Activated naive CD4-positive, alpha-beta T cell (primary cell): ENCODE measurements at places on chromosomes 11 and 22.
A peak's percentile ranks its signal among the peaks of the same experiment; 100 is the strongest.

DNA sequence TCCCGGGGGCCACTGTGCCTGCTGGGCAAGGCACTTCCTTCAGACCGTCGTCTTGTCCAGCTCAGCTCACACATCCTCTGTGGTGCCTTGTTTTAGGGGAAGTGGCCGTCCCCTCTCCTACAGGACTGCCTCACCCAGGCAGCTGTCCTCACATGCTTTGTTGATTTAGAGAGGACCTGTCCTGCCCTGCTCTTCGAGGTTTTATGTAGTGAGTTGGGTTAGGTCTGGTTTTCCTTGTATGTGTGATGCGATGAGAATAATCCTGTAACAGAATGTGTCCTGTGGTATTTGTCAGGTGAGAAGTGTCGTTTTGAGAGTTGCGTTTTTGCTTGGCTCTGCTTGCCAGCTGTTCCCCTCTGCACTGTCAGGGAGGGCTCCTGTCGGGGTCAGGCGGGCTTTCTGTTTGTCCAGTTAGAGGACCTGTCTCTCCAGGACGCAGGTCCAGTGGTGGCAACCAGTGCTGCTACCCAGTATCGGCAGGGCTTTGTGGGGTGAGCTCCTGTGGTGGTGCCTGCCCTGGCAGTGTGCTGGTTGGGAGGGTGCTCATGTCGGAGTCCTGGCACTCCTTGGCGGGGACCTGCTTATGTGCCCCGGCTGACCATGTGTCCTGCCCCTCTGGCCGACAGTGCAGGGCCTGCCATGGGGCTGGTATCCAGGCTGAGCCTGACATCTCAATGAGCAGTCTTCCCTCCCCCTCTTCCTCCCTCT, 41.3 kb downstream of the MUC6 start:
- no peak for DNase-seq

- no peak for DNase-seq
Observed at GRCh38 chr11:111299101-111300026, 1.0 kb downstream of the POU2AF3 start.

GRCh38 chr11:94602430-94603372, 35.5 kb downstream of the PIWIL4 start:
- DNase-seq: no peak

GRCh38 chr11:45532546-45532945, 132.9 kb downstream of the CHST1 start:
- DNase-seq: no peak

GRCh38 chr11:46246521-46246920, 30.9 kb upstream of the CREB3L1 start:
- DNase-seq: no peak

GRCh38 chr22:45332001-45332400, 22.3 kb downstream of the FAM118A start:
- no peak for DNase-seq

DNA sequence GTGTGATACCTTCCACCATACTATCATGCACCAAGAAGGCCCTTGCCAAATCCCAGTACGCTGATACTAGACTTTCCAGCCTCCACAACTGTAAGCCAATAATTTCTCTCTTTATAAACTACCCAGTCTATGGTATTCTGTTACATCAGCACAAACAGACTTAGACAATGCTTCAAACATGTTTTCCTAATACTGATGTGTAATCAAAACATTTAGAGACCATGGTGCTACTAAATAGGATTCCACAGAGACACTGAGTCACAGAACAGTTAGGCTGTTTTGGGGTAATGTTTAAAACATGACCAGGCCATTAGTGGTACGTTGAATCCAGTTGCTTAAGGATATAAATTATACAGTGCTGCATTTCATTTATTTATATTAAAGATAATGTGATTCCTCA, 103.7 kb downstream of the PICALM start:
- DNase-seq: no peak

- DNase-seq: no peak
Observed at GRCh38 chr11:119370486-119371046, 10.9 kb downstream of the USP2 start.

- no peak for DNase-seq
Observed at GRCh38 chr11:112878033-112878601, 83.1 kb upstream of the NCAM1 start.

DNA sequence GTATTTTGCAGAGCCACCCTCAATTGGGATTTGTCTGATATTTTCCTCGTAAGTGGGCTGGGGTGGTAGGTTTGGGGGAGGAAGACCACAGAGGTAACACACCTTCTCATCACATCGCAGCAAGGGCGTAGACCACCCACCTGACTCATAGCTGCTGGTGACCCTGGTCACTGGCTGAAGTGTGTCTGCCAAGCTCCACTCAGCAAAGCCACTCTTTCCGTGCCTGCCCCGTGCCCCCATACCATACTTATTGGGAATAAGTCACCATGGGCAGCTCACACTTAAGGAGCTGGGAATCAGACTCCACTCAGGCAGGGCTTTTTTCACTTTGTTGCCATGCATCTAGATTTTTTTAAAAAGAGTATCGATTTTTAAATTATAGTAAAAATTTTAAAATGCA, 111.6 kb downstream of the PHF21B start:
- no peak for DNase-seq

- DNase-seq: no peak
Observed at GRCh38 chr11:44899959-44900358, 50.7 kb downstream of the TP53I11 start.

DNA sequence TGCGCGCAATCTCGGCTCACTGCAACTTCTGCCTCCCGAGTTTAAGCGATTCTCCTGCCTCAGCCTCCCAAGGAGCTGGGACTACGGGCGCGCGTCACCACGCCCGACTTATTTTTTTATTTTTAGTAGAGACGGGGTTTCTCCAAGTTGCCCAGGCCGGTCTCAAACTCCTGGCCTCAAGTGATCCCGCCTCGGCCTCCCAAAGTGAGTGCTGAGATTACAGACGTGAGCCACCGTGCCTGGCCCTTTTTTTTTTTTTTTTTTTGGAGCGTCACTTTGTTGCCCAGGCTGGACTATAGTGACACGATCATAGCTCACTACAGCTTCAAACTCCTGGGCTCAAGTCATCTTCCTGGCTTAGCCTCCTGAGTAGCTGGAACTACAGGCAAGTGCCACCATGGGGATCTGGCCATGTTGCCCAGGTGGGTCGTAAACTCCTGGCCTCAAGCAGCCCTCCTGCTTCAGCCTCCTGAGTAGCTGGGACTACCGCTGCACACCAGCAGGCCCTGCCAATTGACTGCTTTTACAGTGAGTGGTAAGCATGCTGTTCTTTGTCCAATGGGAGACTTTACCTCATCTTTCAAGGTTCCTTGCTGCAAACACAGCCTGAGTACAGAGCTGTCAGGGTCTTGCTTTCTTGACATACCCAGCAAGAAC, 600 bp upstream of the CENPM start:
- no peak for DNase-seq

DNA sequence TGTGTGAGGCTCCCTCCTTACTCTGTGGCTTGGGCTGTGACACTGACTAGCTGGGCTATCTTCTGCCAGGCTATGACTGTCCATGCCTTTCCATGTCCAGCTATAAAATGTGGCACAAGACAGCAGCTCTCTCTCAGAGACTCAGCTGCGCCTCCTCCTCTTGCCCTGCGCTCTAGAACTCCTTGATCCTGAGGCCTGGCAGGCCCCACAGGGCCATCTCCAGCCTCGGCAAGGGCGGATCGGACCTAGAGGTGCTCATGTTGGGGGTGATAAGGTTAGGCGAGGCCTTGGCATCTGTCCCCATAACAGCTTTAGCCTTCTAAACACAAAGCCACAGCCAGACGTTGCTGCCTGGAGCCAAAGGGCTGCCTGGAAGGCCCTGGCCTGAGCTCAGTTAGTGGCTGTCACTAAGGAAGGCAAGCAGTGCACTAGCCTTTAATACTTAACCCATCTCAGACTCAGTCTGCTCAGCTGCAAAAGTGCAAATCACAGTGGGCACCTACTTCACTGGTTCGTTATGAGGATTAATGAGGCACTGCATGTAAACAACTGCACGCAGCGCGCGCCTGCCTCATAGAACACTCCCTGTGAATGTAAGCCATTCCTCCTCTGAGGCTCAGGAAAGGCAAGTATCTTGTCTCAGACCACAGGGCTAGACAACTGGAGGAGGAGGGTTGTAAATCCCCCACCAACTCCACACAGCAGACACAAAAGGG, 1.2 kb downstream of the GUCD1 start:
- DNase-seq: no peak

- DNase-seq: no peak
Observed at GRCh38 chr22:24536089-24536488, 18.8 kb downstream of the GUCD1 start.

- no peak for DNase-seq
Observed at GRCh38 chr11:102882389-102883024, 7.7 kb upstream of the MMP12 start.

- no peak for DNase-seq
Observed at GRCh38 chr11:125079878-125080530, 16.9 kb downstream of the SLC37A2 start.

- DNase-seq: no peak
Observed at GRCh38 chr11:71338801-71339395, 86.5 kb upstream of the SHANK2 start.

DNA sequence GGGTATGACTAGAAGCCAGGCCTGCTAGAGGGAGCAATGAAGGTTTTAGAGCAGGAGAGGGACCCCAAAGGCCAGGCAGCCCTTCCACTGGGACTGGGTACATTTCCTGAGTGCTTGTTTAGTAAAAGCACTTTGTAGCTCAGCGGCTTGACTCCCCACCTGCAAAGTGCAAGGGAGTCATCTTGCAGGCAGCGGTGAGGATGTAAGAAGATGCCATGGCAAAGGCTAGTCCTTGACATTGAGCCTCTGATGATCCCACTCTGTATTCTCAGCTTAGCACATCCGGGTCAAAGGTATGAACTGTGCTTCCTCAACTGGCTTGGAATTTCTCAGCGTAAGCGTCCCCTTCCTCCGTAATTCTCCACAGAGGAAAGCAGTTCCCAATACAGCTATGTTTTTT, 3.1 kb upstream of the UBE2L3 start:
- DNase-seq: no peak

DNA sequence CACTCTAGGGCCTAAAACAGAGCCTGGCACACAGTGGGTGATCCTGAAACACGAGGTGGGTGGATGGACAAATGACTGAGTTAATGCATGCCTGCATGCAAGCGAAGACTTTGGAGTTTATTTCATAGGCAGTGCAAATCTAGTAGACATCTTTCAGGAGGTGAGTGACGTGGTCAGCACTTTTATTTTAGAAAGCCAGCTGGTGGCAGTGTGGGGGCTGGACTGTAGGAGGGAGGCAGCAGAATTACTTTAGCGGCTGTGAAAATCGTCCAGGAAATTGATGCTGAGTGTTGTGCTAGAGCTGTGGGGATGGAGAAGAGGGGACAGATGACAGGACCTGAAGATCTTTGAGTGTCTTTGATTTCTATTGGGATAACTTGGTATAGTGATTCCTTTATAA, 47.1 kb downstream of the BMAL1 start:
- no peak for DNase-seq

GRCh38 chr22:33035272-33035863, 22.8 kb downstream of the SYN3 start:
- no peak for DNase-seq

DNA sequence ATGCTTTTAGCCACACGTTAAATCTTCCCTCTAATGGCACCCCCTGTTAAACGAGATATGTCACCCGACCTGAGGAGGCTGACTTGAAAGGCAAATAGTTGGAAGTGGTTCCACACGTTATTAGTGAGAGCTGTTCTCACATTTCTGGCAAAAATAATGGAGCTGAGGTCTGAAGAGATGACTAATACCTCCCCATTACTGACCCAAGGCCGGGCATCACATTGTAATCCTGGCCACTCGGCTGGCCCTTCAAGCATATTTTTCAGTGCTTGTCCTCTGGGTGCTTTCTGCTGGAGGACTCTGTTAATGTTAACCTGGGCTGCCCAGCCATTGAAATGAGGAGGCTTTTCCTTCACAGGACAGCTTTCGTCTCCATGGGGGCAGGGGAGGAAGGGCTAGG, 260.0 kb upstream of the CADM1 start:
- DNase-seq: no peak

- DNase-seq: peak; percentile 56
Observed at GRCh38 chr11:118928870-118929500, 3.3 kb upstream of the BCL9L start.

DNA sequence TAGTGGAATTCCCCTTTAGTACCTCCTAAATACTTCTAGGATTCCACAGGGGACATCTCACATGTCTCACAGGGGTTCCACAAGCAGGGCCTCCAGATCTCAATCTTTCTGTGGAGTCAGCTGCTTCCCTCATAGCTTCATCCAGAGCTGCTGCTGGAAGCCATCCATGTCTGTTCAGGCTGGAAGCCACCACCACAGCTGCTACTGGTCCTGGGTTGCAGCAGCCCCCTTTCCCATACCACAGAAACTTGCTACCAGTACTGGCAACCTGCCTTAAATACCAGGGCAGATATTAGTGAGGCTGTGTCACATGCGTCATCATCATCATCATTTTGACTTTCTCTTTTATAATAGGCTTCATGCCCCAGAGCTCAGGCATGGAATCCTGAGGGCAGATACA, 242.7 kb upstream of the NCAM1 start:
- DNase-seq: no peak

DNA sequence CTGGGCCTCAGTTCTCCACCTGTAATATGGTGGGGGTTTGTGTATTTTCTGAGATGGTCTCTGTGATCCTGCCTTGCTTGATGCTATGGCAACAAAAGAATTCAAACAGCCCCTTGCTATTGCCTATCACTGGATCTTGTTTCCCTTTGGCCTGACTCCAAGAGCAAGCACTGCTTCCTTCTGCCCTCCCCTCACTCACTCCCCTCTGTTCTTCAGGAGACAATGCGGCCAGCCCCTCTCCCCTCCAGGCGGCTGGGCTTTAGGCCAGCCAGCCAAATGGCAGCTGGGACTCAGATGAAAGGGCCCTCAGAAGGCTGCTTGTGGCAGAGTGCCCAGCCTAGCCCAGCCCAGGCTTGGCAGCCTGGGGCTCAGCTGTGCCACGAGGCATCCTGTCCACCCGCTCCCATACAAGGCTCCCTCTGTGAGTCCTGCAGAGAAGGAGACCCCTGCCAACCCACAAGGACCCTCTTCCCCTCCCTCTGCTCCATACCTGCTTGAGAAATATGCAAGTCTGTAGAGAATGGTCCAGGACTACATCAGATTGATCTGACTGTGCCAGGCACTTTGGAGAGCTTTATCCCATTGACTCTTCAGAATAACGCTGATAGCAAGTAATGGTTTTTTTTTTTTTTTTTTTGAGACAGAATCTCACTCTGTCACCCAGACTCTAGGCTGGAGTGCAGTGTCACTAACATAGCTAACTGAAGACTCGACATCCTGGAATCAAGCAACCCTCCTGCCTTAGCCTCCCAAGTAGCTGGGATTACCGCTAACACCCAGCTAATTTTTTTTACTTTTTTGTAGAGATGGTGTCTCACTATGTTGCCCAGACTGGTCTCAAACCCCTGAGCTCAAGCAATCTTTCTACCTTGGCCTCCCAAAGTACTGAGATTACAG, 7.6 kb upstream of the KCTD14 start:
- DNase-seq: no peak

- no peak for DNase-seq
Observed at GRCh38 chr22:45929649-45930048, 47.3 kb downstream of the WNT7B start.

DNA sequence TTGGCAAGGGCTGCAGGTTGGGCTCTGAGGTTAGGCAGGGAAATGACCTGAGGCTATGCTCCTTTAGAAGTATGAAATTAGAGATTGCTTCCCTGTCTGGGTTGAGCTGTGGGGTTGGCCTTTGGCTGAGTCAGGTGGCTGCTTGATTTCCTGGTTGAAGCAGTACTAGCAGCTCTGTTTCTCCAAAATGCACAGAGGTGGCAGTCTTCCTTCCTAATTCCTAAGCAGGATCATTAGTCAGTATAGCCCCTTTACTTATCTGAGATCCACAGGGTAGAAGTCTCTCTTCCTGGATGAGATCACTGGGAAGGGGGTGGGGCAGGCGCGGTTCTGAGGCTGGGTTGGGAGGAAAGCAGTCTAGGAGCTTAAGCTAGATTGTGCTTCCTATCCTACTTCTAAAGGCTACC, 1917.5 kb downstream of the LRRC4C start:
- no peak for DNase-seq
